ENCODE measurements at places on chromosomes 12 and 14. TPM values are rescaled to one million over a fixed set of nuclear protein-coding genes. Genes with fewer than 3 reads are reported as not detected.
A peak's percentile ranks its signal among the peaks of the same experiment; 100 is the strongest.

Gene SLCO1B3
- not detected for total RNA-seq

Gene KRT73
- 0.29 TPM for total RNA-seq

Gene AMHR2
- not detected for total RNA-seq

DNA sequence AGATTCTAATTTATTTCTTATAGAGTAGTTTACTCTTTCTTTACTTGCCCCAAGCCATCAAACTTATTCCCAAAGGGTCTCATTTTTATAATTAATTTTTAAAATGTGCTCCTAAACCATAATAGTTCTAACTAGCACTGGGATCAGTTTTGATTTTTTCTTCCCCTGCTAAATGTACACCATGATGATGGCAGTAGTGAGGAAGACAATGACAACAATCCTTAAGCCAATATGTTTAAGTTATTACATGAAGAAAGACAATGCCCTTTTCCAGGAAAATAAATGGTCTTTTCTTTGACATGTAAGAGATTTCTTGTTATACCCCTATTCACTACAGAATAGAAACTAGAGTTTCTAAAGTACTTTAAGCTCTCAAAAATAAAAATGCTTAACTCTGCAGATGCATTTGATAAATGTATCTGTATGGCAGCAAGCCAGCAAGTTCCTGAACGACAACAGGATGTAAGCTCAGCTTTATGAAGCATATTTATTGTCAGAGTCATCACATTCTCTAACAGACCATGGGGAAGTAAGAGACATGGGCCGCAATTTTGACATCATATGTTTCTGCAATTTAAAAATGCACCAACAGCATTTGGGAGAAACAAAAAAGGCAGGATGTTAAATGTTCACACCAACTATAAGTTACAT, 36.0 kb upstream of the SNX6 start:
- DNase-seq: no peak
- no peaks in the 10 kb centered on the region for H3K27me3 ChIP-seq
- H3K4me3 ChIP-seq: no peak overlapping the region
- no peaks in the 10 kb centered on the region for H3K36me3 ChIP-seq
- peak overlapping the region; percentile 42 for H3K27ac ChIP-seq
- H3K4me1 ChIP-seq: peaks cover 6% of the 10 kb centered on the region

DNA sequence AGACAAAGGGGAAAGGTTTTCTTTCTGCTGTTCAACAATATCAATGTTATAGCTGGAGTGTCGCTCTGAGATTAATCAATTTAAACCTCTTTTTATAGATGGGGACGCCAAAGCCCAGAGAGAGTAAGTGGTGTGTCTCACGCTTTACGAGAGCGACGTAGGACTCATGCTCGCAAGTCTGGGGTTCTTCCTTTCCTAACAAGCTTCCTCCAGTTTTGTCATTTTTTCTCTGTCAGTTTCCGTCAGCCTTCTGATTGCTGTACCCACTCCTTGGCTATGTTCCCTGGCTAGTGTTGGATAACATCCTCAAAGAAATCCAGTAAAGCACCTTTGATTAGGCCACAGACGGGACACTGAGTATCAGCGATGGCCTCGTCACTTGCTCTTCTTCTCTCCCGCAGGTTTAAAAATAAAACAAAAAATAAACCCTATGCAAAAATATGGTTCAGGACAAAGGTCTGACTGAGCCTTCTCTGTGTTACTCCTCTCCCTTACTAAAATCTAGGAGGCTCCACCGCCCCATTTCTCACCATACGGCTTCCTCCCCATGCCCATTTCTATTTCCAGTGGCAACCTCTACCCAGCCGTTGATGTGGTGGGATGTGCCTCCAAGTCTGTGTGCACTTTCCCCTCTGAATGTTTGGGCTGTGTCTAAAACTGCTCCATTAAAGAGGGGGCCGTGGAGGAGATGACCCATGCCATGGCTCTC, 172.7 kb upstream of the PARP11 start:
- no peaks in the 10 kb centered on the region for H3K36me3 ChIP-seq
- peaks cover 4% of the 10 kb centered on the region for H3K4me1 ChIP-seq
- H3K27me3 ChIP-seq: peaks cover 4% of the 10 kb centered on the region
- H3K27ac ChIP-seq: no peak overlapping the region
- no peak for DNase-seq

- no peak overlapping the region for H3K27ac ChIP-seq
- no peak for DNase-seq
- H3K27me3 ChIP-seq: no peaks in the 10 kb centered on the region
- no peaks in the 10 kb centered on the region for H3K4me1 ChIP-seq
- no peak overlapping the region for H3K4me3 ChIP-seq
- peaks cover 12% of the 10 kb centered on the region for H3K36me3 ChIP-seq
Measured at GRCh38 chr12:64180951-64181350, 41.1 kb downstream of the KICS2 start.

- no peak overlapping the region for H3K4me3 ChIP-seq
- H3K36me3 ChIP-seq: no peaks in the 10 kb centered on the region
- peaks cover 4% of the 10 kb centered on the region for H3K27me3 ChIP-seq
- H3K27ac ChIP-seq: no peak overlapping the region
- DNase-seq: no peak
- no peaks in the 10 kb centered on the region for H3K4me1 ChIP-seq
Measured at GRCh38 chr12:2977776-2978175, 18.6 kb downstream of the TEAD4 start.
